AG04450 (cell line): ENCODE measurements at places on chromosomes 2 and 18.

DNA sequence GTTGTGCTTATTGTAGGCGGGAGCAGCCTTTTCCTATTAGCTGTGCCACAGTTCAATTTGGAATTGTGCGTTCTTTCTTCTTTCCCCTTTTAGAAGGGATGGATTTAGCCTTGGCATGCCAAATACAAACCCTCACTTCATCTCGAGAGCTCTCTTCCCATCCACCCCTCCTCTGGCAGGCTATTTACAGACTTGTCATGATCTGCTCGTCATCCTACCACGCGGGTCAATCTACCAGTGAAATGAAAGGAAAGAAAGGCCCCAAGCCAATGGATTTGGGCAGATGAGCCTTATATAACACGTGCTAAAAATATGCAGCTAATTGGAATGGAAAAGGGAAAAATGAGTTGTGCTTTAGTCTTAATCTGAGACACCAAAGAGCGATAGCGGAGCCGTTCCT is 277.5 kb downstream of the PRKCE start:
- DNase-seq = no peak

DNA sequence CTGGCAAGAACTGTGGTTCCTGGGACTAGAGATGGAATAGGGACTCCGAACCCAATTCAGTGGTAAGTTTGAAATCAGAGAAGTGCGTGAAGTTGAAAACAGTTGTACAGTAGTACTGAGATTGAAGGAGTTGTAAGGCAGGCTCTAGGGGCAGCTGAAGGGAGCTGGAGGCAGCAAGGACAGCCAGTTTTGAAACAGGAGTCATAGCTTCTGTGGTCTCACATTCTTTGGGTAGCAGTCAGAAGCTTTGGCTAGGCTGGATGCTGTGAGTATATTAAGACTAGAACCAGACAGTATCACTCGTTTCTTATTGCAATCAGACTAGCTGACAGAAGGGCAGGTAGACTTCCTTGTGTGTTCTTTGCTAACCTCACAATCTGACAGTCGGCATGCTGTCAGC is 64.5 kb upstream of the ADAM23 start:
- DNase-seq = no peak

GRCh38 chr2:145692971-145693478 is 1173.1 kb upstream of the ZEB2 start:
- peak; percentile 29 for DNase-seq

DNA sequence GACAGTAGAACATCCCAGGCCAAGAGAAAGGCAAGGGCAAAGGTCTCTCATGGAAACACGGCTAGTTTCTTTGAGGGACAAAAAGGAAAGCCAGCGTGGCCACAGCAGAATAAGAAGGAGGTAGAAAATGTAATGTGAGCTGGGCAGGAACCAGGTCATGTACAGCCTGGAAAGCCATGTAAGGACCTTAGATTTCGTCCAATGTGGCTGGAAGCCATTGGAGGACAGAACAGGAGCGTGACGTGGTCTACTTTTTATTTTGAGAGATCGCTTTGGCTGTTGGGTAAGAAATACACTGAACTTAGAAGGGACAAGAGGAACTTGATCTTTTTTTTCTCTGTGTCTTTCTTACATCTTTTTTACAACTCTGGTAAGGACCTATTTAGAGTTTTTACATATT is 57.8 kb upstream of the ANKRD44 start:
- DNase-seq = no peak

GRCh38 chr2:84486441-84487115 is 27.5 kb upstream of the SUCLG1 start:
- no peak for DNase-seq

DNA sequence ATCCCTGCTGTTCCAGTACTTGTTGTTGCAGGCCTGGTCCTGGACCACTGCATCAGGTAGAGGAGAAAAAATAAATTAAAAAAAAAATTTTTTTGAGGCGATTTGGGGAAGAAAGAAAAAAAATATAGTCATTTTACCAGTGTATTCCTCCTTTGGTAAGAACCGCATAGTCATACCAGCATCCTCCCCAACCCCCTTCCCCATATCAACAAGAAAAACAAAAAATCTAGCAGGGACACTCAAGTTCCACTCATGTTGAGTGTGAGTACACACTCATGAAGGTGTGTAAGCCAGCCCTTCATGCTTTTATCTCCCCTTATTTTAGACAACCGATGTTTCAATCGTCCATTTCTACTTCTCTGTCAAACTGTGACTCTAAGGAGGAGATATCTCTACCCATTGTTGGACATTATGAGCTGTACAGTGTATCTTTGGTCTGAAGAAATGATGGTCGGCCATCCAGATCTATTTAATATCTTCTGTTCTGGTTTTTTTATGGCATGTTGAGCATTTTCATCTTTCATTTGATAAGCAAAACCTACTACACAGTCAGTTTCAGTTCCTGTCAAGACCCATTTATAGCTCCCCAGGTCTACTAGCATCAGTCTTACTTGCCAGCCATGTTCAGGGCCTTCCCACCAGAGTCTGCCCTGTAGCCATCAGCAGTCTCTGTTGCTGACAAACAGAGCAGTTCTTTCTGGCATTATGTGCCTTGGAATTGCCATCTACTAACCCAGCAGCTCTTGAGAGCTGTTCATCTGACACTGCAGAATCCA is 20.0 kb downstream of the ELP2 start:
- DNase-seq = no peak

GRCh38 chr18:25587545-25587944 is 235.6 kb upstream of the ZNF521 start:
- no peak for DNase-seq

DNA sequence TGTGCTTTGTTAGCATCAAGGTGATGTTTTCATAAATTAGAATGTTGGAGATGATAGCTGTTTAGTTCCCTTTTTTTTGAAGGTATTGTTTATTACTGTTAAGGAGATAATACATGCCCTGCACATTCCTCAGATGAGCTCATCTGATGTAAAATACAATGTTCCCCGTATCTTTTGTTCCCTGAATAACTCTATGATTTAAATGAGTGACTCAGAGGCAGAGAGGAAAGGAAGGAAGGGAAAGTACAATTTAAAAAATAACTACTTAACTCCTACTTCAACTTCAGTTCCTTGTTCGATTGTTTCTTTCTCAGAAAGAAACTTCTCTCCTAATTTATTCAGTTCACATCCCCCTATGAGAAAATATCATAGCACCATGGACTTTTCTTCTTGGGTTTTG is 208.7 kb downstream of the KCNE4 start:
- DNase-seq = no peak

DNA sequence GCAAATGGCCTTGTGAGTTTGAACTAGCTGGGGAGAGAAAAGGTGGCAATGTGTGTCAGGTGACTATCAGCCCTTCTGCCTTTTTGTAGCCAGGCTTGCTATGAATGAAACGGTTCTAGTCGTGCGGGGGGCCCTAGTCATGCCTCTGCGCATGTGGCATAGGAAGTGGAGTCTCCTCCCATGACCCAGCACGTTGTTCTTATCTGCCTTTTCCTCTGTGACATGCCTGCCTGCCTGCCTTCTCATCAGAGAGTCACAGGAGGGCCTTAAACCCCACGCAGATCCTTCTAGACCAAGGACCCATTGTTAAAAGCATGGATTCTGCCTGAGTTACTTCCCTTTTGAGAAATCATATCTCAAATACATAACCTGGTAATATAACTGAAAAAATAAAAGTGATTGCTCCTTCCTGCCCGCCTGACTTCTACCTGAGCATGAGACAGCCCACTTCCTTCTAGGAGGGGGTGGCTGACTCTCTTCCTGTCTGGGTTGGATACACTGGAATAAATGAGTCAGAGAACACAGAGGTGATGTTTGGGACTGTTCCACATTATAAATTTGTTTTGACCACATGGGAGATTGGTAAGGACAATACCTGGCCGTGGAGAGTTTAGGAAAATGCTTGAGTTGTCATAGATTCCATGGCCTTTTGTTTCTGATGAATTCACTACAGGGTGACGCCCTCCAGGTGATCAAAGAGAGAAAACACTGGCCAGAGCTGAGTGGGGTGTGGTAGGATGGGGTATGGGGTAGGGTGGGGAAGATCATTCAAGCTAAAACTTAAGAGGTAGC is 49.8 kb downstream of the FBLN7 start:
- no peak for DNase-seq

DNA sequence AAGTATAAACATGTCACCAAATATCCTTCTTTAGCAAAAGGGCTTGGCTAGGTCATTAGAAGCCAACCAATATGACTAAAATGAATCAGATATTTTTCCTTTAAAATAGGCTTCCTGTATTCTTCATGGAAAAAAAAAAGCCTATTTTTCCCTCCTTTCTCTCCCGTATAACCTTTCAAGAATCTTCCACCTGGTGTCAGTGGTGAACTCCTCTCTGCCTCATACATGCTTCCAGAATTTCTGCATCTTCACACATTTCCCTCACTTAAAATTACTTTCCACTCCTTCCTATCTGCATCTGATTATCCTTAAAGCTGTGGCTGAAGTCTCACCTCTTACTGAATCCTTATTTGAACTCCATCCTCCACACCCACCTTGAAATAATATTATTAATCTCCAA is 116.9 kb upstream of the FANCL start:
- no peak for DNase-seq

DNA sequence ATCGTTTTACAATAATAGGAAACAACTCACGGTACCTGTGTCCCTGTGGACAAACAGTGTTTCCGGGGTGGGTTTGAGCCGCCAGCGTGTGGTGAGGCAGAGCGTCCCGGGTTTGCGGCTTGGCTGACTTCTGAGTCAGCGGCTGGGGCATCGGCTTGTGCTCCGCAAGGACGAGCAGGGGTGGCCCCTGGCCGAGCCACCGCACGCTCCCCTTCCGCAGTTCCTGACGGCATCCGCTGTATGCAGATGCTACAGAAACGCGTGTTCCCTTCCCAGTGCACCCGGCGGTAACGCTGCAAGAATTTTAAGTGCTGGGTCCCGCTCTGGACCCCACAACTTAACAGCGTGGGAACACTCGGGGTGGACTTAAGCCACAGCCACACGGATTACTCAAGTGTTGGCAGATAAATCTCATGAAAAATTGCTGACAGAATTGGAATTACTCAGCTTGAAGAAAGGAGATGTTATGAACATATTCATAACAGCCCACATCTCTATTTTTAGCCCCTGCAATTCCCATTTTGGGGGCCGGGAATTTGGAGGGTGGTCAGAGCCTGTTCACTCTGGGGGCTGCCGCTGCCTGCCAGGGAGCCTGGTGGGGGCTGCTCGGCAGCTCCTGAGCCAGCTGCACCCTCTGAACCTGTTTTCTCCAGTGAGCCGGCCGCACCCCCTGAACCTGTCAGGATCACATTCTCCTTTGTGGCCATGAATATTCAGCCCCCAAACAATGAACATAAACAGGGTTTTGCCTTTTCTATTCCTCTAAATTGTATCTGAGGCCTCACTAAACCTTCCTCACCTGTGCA is 12.6 kb upstream of the KCNG2 start:
- no peak for DNase-seq

GRCh38 chr18:57630754-57631595 is 9.3 kb upstream of the NARS1 start:
- DNase-seq = no peak

DNA sequence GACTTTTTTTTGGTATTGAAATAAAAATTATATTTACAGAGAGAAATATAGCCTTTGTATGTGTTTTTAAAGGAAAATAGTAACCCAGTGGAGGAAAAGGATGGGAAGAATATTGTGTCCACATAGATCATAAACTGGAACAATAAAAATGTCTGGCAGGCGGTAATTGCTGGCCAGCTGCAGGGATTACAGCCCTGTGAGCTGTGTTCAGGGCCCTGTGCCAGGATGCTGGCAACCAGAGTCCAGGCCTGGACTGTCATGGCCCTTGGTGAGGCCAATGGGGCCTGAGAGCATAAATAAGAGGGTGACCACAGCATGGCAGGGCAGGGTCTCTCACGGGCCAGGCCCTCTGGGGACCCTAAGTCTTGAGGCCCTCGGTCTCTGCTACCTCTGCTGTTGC is 171.2 kb downstream of the ACOXL start:
- DNase-seq = no peak

DNA sequence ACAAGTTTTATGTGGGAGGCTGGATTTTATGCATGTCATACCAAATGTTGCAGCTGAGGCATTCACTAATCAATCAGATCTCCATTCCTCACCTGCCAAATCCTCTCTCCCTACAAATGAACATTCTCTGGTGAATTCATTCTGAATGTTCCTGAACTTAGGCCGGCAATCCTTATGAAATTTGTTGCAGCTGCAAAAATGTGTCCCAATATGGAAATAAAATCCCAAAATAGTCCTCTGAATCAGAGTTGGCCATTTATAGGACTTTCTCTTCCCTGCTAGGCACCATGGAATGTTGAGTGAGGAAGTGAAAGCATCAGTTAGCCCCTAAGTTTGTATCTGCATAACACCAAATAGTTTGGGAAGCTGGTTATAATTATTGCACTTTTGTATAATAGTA is 25.6 kb downstream of the GCA start:
- DNase-seq = no peak

DNA sequence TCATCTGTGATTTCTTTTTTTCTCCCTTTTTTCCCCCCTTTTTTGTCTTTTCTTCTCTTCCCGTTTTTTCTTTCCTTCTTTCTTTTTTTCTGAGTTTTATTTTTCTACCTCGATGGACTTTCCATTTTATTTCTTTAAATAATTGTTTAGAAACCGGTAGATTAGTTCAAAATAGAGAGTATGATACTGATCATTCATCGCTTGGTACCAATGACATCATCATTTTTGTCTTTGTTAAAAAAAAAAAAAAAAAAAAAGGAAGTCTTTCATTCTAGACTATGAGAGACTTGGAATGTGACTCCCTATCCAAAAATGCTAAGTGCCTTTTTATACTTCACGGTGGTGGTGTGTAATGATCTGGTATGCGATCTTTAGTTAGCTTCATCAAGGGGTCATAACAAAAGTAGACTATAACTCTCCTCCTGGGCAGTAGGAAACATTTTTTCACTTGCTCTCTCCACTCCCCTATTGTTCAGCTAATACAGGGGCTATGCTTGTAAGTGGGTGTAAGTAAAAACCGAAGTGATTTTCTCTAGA is 1517.5 kb upstream of the ZEB2 start:
- no peak for DNase-seq

GRCh38 chr2:96241900-96242611 is 23.7 kb downstream of the TMEM127 start:
- DNase-seq = peak; percentile 39

DNA sequence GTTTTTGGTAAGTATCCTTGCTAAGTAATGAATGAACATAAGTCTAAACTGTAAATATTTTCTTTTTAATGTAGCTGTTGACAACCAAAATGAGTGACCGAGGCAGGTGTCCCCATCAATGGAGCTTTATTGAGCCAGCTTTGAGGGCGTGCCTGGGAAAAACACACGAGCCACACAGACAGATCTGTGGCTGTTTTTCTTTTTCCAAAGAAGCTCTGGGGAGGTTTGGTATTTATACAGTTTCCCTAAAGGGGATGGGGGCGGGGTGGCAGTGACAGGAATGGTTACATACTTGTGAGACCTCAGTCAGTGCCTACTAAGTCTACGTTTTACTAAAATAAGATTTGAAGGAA is 11.2 kb downstream of the DBI start:
- no peak for DNase-seq
